Heart left ventricle (tissue), 16 donors: ENCODE measurements at places on chromosomes 3 and 15. TPM values are rescaled to one million over a fixed set of nuclear protein-coding genes. Genes with fewer than 3 reads are reported as not detected.

The KLF15 gene
- 62.6 TPM for total RNA-seq

DNA sequence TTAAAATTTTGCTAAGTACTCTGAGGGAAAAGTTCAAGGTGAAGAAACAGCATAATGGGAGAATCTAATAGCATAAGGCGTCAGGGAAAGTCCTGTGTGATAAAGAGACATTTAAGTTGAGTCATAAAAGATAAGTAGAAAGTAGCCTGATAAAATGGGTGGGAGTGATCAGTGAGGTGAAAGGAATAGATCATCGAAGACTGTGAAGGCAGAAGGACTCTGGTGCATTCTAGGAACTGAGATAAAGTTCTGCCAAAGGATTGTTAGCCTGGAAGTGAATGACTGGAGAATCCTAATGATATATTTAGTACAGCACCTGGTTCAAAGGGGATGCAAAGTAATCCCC is 149.9 kb downstream of the CFAP20DC start:
- peaks cover 5% of the 10 kb centered on the region for H3K4me1 ChIP-seq
- no peaks in the 10 kb centered on the region for H3K36me3 ChIP-seq
- peak overlapping the region; percentile 43 for H3K27ac ChIP-seq
- no peak overlapping the region for H3K4me3 ChIP-seq

DNA sequence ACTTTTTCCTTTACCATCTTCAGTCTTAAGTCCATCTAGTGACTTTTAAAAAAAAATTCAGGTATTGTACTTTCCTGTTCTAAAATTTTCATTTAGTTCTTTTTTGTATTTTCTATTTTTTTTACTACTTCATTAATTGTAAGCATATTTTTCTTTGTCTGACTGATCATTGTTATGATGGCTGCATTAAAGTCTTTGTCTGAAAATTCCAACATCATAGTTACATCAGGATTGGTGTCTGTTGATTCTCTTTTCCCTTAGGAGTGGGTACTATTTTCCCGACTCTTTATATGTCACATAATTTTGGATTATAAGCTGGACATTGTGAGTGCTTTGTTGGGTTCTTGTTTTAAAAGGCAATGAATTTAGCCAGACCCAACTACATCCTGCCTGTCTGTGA is 34.9 kb upstream of the POLR2M start:
- H3K27ac ChIP-seq, result no peak overlapping the region
- peaks cover 54% of the 10 kb centered on the region for H3K4me1 ChIP-seq
- peaks cover 8% of the 10 kb centered on the region for H3K36me3 ChIP-seq

DNA sequence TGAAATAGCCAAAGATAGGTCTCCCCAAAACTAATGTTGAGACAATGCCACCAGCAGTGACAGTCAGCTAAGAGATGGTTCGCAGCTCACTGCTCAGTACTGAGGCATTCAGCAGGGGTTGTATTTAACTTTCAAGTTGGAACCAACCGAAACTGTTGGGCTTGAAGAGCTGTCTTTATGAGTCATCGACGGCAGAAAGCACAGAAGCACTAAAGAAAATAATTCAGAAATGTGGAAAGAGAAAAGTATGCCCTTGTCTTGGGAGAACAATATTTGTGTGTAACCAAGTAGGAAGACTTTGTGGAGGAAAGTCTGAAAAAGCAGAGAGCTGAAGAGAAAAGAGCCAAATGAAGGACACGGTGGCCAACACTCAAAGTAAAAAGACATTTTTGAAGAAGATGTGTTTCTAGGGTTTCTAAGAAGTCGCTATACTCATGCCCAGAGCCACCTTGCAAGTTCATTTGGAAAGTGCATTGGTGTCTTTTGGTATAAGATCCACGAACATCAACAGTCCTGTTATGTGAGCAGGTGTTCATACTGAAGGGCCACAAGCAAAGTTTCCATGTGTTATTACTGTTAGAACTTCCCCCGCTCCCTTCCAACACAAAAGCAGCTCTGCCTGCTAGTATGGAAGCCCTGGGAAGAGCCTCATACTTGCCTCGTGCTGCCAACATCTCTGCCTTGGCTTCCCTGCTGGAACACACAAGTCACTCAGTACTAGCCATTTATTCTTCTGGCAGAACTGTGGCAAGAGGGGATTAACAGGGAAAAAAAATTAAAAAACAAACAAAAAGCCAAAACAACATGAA is 4.1 kb upstream of the RARB start:
- no peak overlapping the region for H3K4me3 ChIP-seq
- no peaks in the 10 kb centered on the region for H3K4me1 ChIP-seq
- H3K36me3 ChIP-seq, result no peaks in the 10 kb centered on the region
- H3K27me3 ChIP-seq, result no peaks in the 10 kb centered on the region
- no peak for DNase-seq
- no peak overlapping the region for H3K27ac ChIP-seq

The CCDC191 gene
- 0.38 TPM for total RNA-seq

GRCh38 chr3:27848826-27849225 is 126.7 kb upstream of the EOMES start:
- no peak overlapping the region for H3K4me3 ChIP-seq
- DNase-seq, result no peak
- no peaks in the 10 kb centered on the region for H3K36me3 ChIP-seq
- H3K27ac ChIP-seq, result no peak overlapping the region
- H3K4me1 ChIP-seq, result no peaks in the 10 kb centered on the region
- H3K27me3 ChIP-seq, result no peaks in the 10 kb centered on the region

- H3K27ac ChIP-seq, result no peak overlapping the region
- H3K4me3 ChIP-seq, result no peak overlapping the region
- peaks cover 38% of the 10 kb centered on the region for H3K4me1 ChIP-seq
Observed at GRCh38 chr3:50297384-50297775, 1.8 kb downstream of the HYAL3 start.

GRCh38 chr3:99903869-99904268 is 86.2 kb downstream of the CMSS1 start:
- H3K27me3 ChIP-seq, result no peaks in the 10 kb centered on the region
- H3K4me3 ChIP-seq, result no peak overlapping the region
- H3K4me1 ChIP-seq, result peaks cover 14% of the 10 kb centered on the region
- DNase-seq, result no peak

- peaks cover 3% of the 10 kb centered on the region for H3K27me3 ChIP-seq
- no peaks in the 10 kb centered on the region for H3K4me1 ChIP-seq
- peak overlapping the region; percentile 4 for H3K4me3 ChIP-seq
- H3K36me3 ChIP-seq, result no peaks in the 10 kb centered on the region
Observed at GRCh38 chr15:98292442-98293240, 332.1 kb downstream of the ARRDC4 start.

GRCh38 chr15:36626984-36627383 is 47.6 kb downstream of the CDIN1 start:
- no peak for DNase-seq
- peaks cover 8% of the 10 kb centered on the region for H3K4me1 ChIP-seq
- no peaks in the 10 kb centered on the region for H3K27me3 ChIP-seq
- no peaks in the 10 kb centered on the region for H3K36me3 ChIP-seq

- peaks cover 12% of the 10 kb centered on the region for H3K4me1 ChIP-seq
- no peaks in the 10 kb centered on the region for H3K36me3 ChIP-seq
- DNase-seq, result no peak
- H3K27me3 ChIP-seq, result no peaks in the 10 kb centered on the region
- no peak overlapping the region for H3K4me3 ChIP-seq
Observed at GRCh38 chr15:74227968-74228722, 8.0 kb upstream of the CCDC33 start.

The RARB gene
- 13.3 TPM for total RNA-seq

The HDC gene
- 0.46 TPM for total RNA-seq

The CRYGS gene
- total RNA-seq, result 1.6 TPM

- DNase-seq, result no peak
- H3K27me3 ChIP-seq, result no peaks in the 10 kb centered on the region
- no peaks in the 10 kb centered on the region for H3K4me1 ChIP-seq
- H3K27ac ChIP-seq, result no peak overlapping the region
- H3K36me3 ChIP-seq, result no peaks in the 10 kb centered on the region
Observed at GRCh38 chr3:193842029-193842798, 249.2 kb downstream of the OPA1 start.

GRCh38 chr3:150764566-150764965 is 1.6 kb upstream of the SIAH2 start:
- H3K4me1 ChIP-seq, result peaks cover 14% of the 10 kb centered on the region
- peak overlapping the region; percentile 97 for H3K27ac ChIP-seq
- peak overlapping the region; percentile 93 for H3K4me3 ChIP-seq
- no peaks in the 10 kb centered on the region for H3K36me3 ChIP-seq
- H3K27me3 ChIP-seq, result no peaks in the 10 kb centered on the region
- DNase-seq, result no peak

- no peaks in the 10 kb centered on the region for H3K36me3 ChIP-seq
- no peak overlapping the region for H3K27ac ChIP-seq
- H3K4me1 ChIP-seq, result no peaks in the 10 kb centered on the region
Observed at GRCh38 chr3:126101521-126101982, 17.6 kb upstream of the SLC41A3 start.

- H3K4me1 ChIP-seq, result no peaks in the 10 kb centered on the region
- H3K36me3 ChIP-seq, result no peaks in the 10 kb centered on the region
- no peak for DNase-seq
- H3K27me3 ChIP-seq, result peaks cover 3% of the 10 kb centered on the region
- no peak overlapping the region for H3K27ac ChIP-seq
Observed at GRCh38 chr15:82699726-82700125, 9.9 kb downstream of the AP3B2 start.

DNA sequence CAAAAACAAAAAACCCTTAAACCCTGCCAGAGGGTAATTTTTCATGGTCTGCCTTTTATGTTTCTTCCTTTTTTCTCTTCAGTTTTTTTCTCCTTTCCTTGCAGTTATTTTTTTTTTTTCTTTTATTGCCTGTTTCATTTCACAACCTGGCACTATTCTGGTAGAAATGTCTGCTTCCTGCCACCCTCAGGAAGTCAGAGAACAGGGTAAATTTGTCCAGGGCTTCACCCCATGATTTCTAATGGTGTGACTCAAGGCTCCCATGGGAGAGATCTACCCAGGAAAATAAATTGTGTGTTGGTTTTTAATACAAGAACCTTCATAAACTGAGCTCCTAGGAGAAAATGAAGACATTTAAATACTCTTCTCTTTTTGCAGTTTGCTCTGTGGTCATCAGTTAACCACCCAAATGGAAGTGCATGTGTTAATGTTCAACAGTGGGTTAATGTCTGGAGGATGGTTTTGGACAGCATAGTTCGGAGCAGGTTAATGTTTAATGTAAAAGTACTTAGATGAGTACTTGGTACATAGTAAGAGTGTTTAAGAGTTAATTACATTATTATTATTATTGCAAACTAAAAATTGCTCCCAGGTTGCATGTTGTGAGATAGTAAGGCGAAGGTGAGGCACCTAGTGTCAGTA is 45.9 kb downstream of the CGNL1 start:
- H3K27ac ChIP-seq, result no peak overlapping the region
- H3K4me3 ChIP-seq, result no peak overlapping the region

The TOPBP1 gene
- 18.3 TPM for total RNA-seq
